Endothelial cell of umbilical vein (primary cell): ENCODE measurements at places on chromosomes 2 and 18.

DNA sequence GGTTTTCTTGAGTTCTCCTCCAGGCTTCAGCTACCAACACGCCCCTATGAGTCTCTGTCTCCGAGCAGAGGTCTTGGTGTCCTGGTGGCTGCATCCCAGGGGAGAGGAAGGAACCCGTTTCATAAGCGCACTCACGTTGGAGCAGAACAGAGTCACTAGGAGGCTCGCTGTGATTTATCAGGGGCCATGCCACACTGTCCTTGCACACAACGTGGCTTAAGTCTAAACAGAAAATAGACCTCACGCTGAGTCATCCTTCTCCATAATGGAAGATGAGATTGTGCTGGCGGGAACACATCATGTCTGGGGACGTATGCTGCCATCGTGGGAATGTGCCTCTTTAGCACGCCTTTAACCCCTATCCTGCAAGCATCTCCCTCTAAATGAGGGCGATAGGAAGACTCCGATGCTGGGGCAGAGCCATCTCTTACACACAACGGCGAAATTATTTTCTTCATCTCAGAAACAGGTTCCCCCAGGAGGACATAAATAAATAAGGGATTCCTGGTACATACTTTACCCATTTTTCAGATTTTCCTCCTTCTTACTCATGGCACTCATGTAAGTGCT, 211.4 kb downstream of the KLHL29 start:
- no peaks in the 10 kb centered on the region for H3K36me3 ChIP-seq
- no peak for DNase-seq
- no peaks in the 10 kb centered on the region for H3K4me1 ChIP-seq
- no peak overlapping the region for H3K4me3 ChIP-seq
- no peak overlapping the region for H3K27ac ChIP-seq

DNA sequence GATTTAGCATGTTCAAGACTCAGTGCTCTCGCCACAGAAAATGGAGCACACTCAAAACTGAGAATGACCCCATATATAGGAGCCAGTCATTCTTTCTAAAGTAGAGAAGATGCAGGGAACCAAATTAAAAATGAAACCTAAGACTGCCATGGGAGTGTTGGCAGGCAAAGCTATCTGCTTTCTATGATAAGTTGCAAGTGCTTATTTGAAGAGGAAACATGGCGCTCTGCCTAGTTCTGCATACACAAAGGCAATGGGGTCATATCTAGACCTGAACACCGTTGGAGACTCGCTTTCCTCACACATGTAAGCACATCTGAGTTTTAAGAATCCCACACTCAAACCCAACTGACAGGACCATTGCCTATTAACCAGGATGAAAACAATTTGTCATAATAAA, 292.5 kb downstream of the ALK start:
- H3K4me3 ChIP-seq: no peak overlapping the region
- no peak for DNase-seq
- no peaks in the 10 kb centered on the region for H3K36me3 ChIP-seq
- H3K4me1 ChIP-seq: no peaks in the 10 kb centered on the region
- H3K27me3 ChIP-seq: no peaks in the 10 kb centered on the region

DNA sequence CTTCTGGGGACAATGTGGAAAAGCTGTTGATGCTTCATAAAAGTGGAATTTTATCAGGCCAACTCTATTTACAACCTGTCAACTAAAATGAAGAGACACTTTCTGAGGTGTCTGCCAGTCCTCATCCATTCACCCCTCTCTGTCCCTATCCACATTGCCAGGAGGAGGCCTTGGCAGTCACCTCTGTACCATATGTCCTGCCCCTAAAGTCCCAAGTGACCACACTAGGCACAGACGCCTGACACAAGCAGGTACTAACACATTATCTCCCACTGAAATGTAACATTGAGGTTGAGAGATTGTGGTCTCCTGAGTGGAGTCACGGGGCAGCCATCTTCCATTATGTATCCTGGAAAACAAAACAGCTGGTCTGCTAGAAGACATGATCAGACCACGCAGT, 71.4 kb downstream of the OSBPL1A start:
- H3K36me3 ChIP-seq: no peaks in the 10 kb centered on the region
- DNase-seq: no peak
- no peaks in the 10 kb centered on the region for H3K27me3 ChIP-seq
- H3K27ac ChIP-seq: no peak overlapping the region
- H3K4me1 ChIP-seq: no peaks in the 10 kb centered on the region

DNA sequence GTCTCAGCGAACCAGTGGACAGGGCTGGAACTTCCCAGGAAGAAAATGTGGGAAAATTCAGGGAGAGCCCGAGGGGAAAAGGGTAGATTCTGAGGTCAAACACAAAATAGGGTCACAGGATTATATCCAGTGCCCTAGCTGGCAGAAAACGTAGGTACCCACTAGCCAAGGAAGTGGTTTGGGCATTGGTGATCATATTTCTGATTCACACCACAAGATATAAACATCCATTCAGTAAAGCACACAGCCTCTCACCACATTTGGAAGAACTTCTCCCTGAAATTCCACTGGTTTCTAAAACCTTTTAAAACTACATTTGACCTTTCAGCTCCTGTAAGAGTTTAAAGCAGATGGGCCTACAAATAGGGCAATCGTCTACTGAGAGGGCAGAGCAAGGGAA, 186.9 kb downstream of the TTC32 start:
- no peak for DNase-seq
- H3K36me3 ChIP-seq: no peaks in the 10 kb centered on the region
- peaks cover 23% of the 10 kb centered on the region for H3K4me1 ChIP-seq
- H3K27me3 ChIP-seq: no peaks in the 10 kb centered on the region
- H3K27ac ChIP-seq: no peak overlapping the region
